ENCODE measurements at places on chromosomes 12 and 14.

DNA sequence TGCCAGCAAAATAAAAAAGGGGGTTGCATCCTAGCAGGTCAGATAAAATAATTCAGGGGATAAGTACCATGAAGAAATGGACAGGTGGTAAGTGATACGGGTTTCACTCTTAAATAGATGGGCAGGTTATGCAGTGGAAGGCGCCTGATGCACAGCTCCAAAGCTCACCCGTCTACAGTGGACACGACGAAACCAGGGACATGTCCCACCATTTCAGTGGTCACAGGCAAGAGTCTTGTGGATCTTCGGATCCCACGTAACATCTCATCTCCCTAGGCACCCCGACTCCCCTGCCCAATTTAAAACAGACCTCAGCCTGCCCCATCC, 60.5 kb downstream of the DDX51 start:
- no peak for DNase-seq

DNA sequence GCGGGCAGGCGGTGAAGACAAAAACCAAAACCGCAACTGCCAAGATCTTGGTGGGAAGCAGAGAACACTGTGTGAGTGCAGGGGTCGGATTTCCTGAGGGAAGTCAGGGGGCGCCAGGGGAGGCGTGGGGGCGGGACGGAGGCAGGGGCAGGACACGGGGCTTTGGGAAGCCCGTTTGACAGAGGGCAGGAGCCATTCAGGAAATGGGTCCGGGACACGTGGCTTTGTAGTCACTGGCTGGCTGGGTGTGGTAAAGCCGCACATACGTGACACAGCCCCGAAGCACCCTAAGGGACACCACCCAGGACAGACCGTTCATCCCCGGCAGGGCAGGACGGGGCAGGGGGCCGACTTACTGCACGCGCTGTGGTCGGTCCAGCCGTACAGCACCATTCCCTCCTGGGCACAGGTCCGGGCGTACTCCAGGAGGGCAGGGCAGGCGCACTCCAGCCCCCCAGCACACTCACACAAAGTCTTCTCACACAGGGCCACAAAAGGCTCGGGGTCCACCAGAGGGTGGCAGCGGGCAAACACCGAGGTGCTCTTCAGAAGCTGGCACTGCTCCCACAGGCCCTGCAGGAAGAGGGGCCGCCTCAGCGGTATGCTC, 49.4 kb downstream of the VWF start:
- DNase-seq, result no peak

GRCh38 chr14:97975962-97976361, 1178.8 kb downstream of the VRK1 start:
- no peak for DNase-seq

- DNase-seq, result no peak
Measured at GRCh38 chr14:56137453-56137807, 19.2 kb downstream of the PELI2 start.

- no peak for DNase-seq
Measured at GRCh38 chr14:82223276-82223675, 689.6 kb upstream of the SEL1L start.

GRCh38 chr12:51071663-51072062, 11.7 kb downstream of the CSRNP2 start:
- DNase-seq, result no peak

GRCh38 chr14:32675433-32675832, 263.2 kb upstream of the NPAS3 start:
- DNase-seq, result no peak

DNA sequence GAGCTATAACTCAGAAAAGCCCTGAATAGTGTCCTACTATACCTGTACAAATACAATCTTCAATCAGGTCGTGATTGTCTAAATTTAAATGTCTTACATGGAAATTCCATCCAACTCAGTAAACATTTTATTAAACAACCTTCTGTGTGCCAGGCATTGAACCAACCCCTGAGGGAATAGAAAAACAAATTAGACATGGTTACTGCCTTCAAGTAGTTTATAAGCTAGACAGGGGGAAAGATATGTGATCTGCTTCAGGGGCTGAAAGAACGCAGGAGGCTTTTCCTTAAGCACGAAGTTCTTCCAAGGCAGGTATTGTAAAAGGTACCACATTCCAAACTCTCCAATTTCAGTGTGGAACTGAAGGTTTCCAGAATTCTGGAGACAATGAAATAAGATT, 39.7 kb upstream of the STAB2 start:
- DNase-seq, result no peak

DNA sequence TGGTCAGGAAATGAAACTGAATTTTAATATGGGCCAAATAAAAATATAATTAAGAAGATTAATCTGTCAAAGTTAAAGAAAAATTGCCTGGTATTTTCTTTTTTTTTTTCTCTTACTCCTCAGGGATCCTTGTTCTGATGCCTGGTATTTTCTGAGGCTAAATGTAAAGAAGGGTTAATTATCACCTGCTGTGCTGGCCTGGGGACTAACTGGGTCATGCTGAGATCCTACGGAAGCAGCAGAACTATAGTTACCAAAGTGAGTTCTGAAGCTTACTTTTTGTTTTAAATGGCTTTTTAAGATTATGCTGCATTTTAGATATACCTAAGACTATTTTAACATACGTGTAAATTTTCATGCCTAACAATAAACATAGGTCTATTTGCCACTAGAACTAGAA, 23.3 kb downstream of the ZC2HC1C start:
- no peak for DNase-seq

DNA sequence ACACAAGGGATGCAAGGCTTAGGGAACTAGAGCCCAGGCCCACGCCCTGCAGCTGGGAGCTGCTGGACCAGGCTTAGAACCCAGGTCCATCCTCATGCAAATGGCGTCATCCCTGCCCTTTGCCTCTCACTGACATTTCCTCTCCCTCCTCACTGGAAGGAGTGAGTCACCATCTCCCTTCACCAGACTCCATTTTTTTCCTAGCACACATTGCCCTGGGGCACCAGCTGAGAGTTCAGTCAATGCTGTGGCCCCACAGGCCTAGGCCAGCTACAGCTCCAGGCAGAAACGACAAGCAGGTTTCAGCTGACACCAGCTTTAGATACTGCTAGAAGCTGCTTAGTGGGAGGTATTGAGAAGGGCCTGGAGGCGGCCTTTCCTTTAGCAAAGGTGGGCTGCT, 98.9 kb downstream of the RIMBP2 start:
- no peak for DNase-seq

- DNase-seq, result no peak
Measured at GRCh38 chr12:48779869-48780268, 9.0 kb downstream of the ADCY6 start.

GRCh38 chr12:124216966-124217365, 77.9 kb upstream of the RFLNA start:
- no peak for DNase-seq

- no peak for DNase-seq
Measured at GRCh38 chr12:28800129-28800528, 348.9 kb upstream of the FAR2 start.

DNA sequence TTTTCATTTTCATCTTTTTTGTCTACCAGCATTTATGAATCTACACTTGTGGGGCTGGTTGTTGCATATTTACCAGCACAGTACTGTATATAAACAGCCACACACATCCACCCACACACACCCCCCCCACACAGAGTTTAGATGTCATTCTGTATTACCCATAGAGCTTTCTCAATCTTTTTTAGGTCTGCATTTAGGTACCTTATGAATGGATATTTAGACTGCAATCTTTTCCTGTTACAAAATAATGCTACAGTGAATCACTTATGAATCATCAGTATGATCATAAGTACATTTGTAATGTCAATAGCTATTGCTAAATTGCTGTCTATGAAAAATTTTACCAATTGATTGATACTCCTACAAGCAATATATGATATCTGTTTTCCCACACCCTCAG, 67.3 kb upstream of the STK38L start:
- DNase-seq, result no peak

DNA sequence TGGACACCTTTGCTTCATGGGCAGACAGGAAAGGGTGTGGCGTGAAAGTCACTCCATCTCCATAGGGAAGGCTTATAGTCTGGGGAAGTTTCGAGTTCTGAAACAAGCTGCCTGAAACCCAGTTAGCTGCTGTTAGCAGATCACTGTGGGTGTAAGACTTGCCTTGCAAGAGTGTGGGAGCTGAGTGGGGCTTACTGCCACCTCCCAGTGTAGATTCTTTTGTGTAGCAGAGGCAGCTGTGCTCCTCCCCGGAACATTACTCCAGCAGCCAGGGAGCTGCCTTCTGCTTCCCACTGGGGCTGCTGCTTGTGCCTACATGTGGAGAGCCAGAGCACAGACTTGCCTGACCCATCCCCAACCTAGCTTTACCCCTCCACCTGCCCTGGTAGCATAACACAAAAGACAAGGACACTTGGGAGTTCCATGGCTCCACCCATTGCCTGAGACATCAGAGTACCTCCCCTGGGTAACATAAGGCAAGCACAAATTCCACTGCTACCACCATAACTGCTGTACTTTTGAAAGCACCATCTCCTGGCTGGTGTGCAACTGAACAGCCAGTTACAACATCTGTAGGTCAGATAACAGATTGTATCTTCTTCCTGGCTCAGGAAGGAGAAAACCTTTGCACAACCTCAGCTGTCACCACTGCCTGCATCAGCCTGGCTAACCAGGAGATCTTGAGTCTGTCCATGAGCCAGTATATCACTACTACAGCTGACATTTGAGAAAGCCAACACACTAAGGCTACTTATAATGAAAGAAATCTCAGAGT, 69.5 kb downstream of the ADAMTS20 start:
- DNase-seq, result no peak

DNA sequence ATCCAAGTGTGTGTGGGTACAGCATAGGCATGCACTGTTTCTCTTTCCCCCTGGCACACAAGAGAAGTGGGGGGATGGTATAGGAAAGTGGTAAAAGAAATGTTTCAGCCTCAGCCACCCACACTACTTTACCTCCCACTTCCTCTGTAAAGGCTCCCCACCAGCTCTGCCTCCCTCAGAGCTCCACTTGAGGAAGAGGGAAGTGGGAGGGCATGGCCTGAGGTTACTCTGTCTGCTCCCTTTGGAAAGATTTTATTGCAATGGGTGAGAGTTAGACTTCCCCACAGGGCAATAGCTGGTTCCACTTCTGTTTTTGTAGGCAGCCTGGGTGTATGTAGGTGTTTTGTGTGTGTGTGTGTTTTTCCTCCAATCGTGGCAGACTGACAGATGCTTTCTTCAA, 145.3 kb downstream of the SSPN start:
- DNase-seq, result no peak

- no peak for DNase-seq
Measured at GRCh38 chr12:105454688-105455087, 124.2 kb downstream of the C12orf75 start.

GRCh38 chr14:35747379-35747778, 61.7 kb downstream of the RALGAPA1 start:
- no peak for DNase-seq

GRCh38 chr12:85244561-85244960, 35.5 kb upstream of the ALX1 start:
- no peak for DNase-seq

DNA sequence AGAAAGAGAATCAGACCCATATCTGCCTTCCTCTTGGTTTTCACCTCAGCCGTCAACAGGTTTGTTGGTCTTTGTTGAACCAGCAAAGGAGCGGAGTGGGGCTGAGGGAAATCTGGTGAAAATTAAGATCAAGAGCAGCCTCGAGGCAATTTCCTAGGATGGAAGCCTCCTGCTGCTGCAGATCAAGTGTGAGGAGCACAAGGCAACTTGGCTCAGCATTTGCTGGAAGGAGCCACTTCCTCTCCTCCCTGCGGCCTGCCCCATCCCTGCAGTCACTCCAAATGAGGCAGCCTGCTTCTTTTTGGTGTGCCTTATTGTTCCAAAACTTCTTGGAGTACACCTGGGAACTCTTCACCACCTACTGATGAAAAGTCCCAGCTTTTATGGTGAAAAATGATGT, 4.9 kb downstream of the TC2N start:
- DNase-seq, result no peak

DNA sequence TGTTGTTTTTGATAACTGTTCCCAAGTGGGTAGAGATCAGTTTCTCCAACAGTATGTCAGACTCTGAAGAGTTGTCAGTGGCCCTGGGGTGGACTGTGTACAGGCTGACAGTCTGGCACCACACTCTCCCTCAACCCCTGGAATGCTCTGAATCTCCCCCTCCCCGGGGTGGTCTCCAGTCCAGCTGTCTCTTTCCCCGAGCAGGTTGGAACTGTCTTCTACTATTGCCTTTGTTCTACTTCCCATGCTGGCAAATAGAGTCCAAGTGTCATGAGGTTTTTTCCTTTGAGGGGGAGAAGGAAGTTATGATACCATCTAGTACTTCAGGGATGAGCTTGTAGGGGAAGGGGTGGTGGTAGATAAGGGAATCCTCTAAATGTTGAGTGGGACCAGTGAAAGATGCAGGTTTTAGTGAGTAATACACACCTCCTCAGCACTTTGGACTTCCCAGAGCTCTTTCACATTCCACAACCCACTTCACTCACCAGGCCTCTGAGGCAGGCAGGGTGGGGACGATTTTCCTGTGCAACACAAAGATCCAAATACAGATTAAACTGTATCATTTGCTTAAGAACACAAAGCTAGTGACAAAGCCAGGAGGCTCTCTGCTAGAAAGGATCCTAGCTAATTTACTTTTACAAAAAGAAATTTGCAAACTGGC, 170.7 kb upstream of the GZMB start:
- DNase-seq, result no peak

- DNase-seq, result no peak
Measured at GRCh38 chr14:74085828-74086227, 1.1 kb downstream of the LIN52 start.

DNA sequence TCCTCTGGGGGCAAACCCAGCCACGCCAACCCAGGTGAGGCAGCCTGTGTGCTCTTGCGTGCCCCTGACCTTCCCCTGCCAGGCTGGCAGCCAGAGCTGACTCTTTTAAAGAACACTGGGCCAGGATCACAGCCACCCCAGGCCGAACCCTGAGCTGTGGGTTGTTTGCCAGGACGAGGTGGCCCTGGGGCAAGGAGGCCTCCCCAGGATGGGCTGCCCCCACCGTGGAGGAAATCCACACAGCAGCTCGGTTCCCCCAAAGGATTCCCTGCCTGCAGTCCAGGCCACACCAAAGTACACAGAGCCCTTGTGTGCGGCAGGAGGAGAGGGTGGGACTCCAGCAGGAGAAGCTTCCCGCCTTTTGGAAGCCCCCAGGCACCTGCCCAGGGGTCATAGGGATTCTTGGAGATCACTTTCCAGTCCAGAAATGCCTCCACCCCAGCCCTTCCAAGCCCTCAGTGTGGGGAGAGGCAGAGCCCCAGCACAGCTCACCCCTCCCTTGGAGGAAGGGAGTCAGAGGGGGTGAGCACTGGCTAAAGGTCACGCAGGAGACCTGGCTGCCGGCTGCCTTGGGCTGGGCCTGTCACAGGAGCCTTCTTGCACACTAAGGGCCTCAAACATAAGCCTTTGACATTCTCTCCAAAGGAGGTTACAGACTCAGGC, 115.6 kb downstream of the CALM1 start:
- no peak for DNase-seq

- no peak for DNase-seq
Measured at GRCh38 chr12:131473261-131473660, 237.6 kb upstream of the SFSWAP start.

- no peak for DNase-seq
Measured at GRCh38 chr14:55450987-55451386, 10.6 kb upstream of the TBPL2 start.

- DNase-seq, result no peak
Measured at GRCh38 chr14:98725191-98725590, 546.8 kb downstream of the BCL11B start.

- DNase-seq, result no peak
Measured at GRCh38 chr14:96554315-96554910, 52.2 kb downstream of the PAPOLA start.

GRCh38 chr14:100822532-100823296, 3.2 kb upstream of the MEG3 start:
- DNase-seq, result no peak
